COLO829 (cell line): ENCODE measurements at places on chromosomes 2 and 18.
A peak's percentile ranks its signal among the peaks of the same experiment; 100 is the strongest.

- peak; percentile 41 for DNase-seq
Observed at GRCh38 chr18:48023334-48024008, 93.0 kb upstream of the SMAD2 start.

DNA sequence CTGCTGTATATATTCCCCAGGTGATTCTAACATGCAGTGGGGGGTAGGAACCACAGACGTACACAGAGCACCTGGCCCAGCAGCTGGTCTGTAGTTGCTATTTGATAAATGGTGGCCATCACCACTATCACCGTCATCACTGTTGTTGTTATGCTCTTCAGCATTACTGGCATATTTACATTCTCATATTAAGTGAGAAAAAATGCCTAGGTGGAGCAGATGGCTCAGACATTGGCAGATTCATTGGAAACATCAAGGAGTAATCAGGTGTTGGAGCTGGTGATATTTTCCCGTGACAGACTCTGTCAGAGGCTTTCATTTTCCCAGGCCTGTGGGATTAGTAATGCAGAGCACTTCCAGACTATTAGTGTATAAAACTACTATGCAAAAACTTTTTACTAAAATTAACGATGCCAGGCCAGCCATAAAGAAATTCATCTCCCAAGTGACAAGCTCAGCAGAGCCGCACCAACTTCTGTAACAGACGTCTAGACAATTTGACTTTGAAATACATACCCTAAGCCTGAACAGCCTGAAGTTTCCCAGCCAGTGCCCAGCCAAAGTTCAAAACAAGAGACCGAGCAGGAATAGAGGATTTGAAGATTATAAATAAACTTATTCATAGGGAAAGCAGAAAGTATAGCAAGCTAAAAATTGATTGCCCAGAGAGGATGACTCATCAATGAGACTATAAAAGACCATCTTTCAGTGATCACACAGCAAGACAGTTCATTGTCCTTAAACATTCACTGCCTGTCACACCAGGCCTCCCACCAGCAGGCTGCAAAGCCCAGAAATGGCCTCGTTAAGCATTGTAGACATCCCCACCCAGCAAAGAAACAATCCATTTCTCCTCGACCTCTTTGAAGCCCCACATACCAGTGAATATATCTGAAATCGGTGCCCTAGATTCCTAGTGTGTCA is 247.4 kb upstream of the CHAC2 start:
- peak; percentile 97 for DNase-seq

GRCh38 chr2:43370705-43371104 is 144.3 kb upstream of the ZFP36L2 start:
- DNase-seq, result no peak

- DNase-seq, result no peak
Observed at GRCh38 chr2:205292665-205293295, 389.5 kb upstream of the NRP2 start.

DNA sequence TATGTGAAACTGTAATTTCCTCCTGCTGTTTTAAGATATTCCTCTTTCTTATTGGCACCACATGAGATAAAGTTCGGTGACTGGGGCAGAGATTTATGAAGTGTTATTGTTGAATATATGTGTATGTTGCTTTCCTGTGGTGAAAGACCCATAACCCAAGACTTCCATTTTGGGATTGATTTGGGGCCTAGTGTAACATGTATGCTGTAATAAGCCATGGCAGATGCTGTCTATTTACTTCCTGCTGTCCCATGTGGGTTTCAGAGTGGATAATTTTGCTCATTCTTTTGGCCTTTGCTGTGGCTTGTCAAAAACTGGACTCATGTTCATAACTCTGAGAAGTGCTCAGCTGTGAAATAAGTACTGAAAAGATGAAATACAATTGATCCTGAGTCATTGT is 10.8 kb upstream of the MYO1B start:
- DNase-seq, result no peak

DNA sequence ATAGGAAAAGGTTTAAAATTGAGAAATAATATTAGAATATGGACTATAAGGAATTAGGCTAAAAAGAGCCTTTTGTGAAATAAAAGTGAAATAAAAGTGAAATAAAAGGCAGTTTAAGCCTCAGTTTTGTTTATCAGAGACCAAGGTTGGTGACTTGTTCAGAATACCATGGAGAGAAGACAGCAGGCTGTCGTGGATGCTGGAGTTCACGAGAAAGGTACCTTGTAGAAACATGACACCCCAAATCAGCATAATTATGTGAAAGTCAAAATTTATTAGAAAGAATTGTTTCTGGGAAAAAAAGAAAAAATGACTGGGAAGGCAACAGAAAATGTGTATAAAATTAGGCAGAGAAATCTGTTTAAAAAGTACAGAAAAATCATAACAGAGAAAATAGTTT is 46.5 kb upstream of the SPAG16 start:
- DNase-seq, result no peak

GRCh38 chr18:46369323-46369722 is 265.1 kb downstream of the HAUS1 start:
- DNase-seq, result no peak
